ENCODE measurements at places on chromosomes 1 and 21.

- no peak for DNase-seq
These were observed 45.3 kb downstream of the ZSCAN20 start for GRCh38 chr1:33517596-33518250.

DNA sequence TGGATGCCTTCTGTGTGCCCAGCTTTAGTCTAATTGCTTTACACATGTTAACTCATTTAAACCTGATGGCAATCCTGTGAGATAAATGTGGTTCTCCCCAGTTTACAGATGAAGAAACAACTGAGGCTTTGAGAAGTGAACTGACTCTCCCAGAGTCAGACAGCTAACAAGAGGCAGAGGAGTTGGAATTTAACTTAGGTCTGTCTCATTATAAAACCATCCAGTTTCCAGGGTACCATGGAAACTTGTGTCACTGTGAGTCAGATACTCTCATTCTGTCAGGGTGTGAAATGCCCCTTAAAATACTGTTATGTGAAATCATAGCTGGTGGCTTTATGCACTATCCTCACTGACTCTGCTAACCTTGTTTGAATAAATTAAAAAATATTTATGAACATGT lies 206.6 kb downstream of the PBX1 start:
- DNase-seq = no peak

- no peak for DNase-seq
These were observed 239.7 kb upstream of the PLD5 start for GRCh38 chr1:242764161-242764560.

GRCh38 chr1:175192630-175193526 lies at the start of gene KIAA0040:
TSS of gene KIAA0040 (minus strand) at chr1:175192776. CDS start at chr1:175161013, 31,763 bp downstream.
- DNase-seq = peak; percentile 30

GRCh38 chr1:171245458-171246064 lies 2.7 kb upstream of the FMO1 start:
- peak; percentile 30 for DNase-seq

DNA sequence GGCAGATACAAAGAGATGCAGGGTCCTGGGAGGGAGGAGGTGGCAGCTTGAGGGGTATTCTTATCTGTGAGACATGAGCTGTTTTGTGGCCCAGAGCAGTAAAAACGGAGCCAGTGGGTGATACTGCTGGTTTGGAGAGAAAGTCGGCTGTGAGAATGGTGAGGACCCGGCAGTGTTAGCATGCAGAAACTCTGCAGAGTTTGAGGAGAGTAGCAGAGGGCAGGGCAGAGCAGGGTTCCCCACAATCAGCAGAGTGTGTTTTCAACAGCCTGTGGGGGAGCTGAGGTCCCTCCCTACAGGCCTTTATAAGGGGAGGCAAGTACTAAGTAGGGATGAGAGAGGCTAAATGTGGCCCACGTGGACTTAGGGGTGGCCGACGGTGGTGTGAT lies 423 bp downstream of the SLAMF8 start:
- no peak for DNase-seq

- DNase-seq = no peak
These were observed 11.9 kb upstream of the RXRG start for GRCh38 chr1:165456861-165457260.

GRCh38 chr21:15221799-15222386 lies 157.1 kb upstream of the NRIP1 start:
- DNase-seq = peak; percentile 29

- DNase-seq = no peak
These were observed 18.3 kb downstream of the IFI44 start for GRCh38 chr1:78667939-78668338.

GRCh38 chr1:201476670-201477344 lies 7.8 kb upstream of the PHLDA3 start:
- no peak for DNase-seq

GRCh38 chr1:95249916-95250315 lies 15.9 kb downstream of the RWDD3 start:
- DNase-seq = no peak

GRCh38 chr1:19416921-19417470 lies 68.3 kb downstream of the CAPZB start:
- no peak for DNase-seq

DNA sequence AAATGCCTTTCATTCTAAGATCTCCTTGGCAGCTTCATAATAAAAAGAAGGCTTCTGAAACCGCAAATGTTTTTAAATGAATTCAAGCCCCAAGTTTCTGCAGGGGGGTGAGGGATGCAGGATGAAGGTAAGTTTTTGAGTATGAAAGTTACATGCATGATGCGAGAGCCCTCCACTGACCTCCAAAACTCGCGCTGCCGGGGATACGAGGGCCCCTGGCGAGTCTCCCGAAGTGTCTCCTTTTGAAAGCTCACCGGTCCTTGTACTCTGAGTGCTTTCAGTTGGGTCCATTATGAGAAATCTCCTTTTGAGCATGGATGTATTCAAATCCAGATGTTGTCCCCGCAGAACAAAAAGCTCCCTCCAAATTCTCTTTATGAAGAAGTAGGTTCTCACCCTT lies 18.9 kb upstream of the ZC3H12A start:
- DNase-seq = no peak

- no peak for DNase-seq
These were observed 5.1 kb upstream of the TMEM51 start for GRCh38 chr1:15148475-15148874.

GRCh38 chr1:45755697-45756096 lies 5.2 kb upstream of the IPP start:
- DNase-seq = no peak

DNA sequence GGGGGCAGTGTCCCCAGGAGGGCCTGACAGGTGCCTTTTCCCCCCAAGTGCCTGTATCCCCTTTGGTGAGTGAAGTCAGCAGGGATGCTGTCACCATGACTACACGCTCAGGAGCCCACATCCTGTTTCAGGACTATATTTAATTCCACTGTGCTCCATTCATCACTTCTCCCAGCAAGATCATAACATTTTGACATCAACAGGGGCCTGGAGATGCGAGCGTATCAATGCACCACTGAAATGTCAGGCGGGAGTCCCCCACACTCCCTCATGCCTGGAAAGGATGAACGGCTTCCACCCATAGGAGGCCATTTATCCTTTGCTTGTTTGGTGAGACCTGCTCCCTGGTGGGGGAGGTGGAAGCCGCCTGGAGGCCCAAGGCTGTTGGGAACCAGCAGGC lies 119.1 kb downstream of the PTPRU start:
- no peak for DNase-seq

- no peak for DNase-seq
These were observed 51.4 kb downstream of the LRIG2 start for GRCh38 chr1:113124366-113124765.

- no peak for DNase-seq
These were observed 53.8 kb downstream of the ITPKB start for GRCh38 chr1:226685196-226685820.

- DNase-seq = no peak
These were observed 117.6 kb downstream of the PTPRC start for GRCh38 chr1:198756470-198756869.

DNA sequence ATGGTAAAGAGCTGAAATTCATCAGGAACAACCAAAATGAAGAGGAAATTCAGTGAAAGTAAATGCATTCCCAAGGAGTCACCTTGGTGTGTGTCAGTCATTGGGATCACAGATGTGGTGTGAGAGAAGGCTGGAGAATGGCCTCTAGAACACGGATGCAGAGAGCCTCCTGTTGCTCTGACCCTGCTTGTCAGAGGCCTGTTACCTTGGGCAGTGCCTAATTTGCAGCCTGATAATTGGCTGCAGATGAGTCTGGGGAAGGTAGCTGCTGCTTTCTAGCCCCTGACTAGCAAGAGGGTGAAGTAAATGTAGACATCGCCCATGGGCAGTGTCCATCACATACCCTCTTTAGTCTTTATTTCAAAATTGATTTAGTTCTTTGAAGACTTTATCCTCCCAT lies 3.3 kb downstream of the GCSAML start:
- DNase-seq = no peak

- no peak for DNase-seq
These were observed 48.4 kb upstream of the NR5A2 start for GRCh38 chr1:199979071-199979470.

GRCh38 chr1:205535096-205535495 lies 30.6 kb downstream of the CDK18 start:
- no peak for DNase-seq

- no peak for DNase-seq
These were observed 464.5 kb downstream of the KCNT2 start for GRCh38 chr1:196143602-196144342.

DNA sequence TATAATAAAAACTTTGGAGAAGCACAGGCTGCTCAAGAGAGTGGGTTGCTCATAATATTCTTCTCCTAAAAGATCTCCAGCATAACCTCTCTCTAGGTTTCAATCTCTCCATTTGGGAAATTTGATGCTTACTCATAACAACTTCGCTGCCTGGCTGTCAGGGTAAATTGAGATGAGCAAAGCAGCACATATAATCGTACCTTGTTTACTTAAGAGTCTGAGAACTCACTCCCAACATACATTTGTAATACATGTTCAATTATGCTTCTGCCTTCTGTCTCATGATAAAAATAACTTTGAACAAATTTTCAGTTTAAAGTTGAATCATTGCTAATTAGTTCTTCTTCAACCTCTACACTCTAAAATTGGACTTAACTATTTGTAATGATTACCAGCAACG lies 68.9 kb downstream of the DUSP10 start:
- DNase-seq = no peak

DNA sequence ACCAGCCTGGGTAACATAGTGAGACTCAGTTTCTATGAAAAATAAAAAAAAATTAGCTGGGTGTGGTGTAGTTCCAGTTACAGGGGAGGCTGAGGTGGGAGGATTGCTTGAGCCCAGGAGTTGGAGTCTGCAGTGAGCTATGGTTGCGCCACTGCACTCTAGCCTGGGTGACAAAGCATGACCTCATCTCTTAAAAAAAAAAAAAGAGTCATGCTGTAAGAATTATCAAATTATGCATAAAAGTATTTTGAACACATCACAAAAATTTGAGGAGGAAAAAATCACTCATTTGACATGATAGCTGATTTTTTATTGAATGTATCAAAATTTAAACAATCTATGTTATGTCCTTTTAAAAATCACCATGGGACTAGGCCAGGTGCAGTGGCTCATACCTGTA lies 17.8 kb downstream of the CCDC30 start:
- DNase-seq = no peak
